Stimulated activated CD8-positive, alpha-beta memory T cell treated with anti-CD3 and anti-CD28 coated beads, Interleukin-15, amount 100 ng/mL, for 24 hours (primary cell): ENCODE measurements at places on chromosomes 2 and 18.

GRCh38 chr18:31506024-31506742, 8.2 kb downstream of the DSG2 start:
- no peak for DNase-seq

- no peak for DNase-seq
These were observed 16.4 kb downstream of the EDAR start for GRCh38 chr2:108972663-108973062.

DNA sequence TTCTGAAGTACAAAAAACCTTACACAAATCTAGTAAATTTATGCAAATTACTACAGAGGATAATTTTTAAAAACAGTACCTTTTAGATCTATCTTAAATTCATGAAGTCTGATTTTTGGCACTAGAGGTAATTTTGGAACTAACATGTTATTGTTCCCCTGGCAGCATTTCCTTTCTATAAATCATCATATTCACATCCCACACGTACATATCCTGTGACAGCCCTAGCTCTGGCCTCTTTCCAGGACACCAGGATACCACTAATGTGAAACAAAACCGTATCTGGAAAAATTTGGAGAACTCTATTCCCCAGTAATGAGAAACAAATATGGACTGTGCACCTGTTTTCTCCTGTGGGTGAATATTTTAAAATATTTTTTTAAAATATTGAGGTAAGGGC, 14.0 kb upstream of the BIRC6 start:
- no peak for DNase-seq

GRCh38 chr2:188607501-188607900, 315.8 kb downstream of the GULP1 start:
- no peak for DNase-seq

- no peak for DNase-seq
These were observed 69.2 kb downstream of the KCTD1 start for GRCh38 chr18:26479065-26479680.

DNA sequence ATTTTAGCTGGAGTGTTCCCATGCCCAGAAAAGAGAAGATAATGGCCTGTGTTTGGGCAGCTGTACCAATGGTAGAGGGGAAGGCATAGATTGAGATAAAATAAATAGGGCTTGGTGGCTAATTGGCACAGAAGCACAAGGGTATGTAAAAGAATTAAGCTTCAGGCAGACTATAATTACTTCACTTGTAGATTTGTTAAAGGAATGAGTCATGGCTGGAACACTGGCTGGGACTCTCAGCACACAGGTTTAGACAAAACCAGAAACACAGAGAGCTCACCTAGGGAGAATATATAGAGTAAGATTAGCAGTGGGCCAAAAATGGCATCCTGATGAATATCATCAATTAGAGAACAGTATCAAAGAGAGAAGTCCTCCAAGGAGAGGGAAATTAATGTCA, 198.3 kb upstream of the FIGN start:
- DNase-seq = no peak

DNA sequence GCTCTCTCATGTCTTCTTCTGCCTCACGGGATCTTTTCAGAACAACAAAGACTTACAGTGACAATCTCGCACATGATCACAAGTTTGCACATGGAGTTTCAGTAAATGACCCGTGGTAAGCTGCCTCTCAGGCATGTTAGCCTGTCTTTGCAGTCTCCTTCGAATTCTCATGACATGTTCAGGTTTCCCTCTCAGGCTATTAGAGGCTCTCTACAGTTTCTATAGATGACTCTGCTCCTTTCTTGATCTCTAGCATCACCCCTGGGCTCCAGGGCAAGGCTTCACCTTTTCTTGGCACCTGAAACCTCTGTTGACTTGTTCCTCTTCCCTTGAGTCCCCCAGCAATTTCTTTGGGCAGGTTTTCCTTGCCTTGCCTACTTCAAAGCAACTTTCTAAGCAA, 23.0 kb downstream of the MPP4 start:
- no peak for DNase-seq

GRCh38 chr2:96526615-96527285, 9.8 kb upstream of the ARID5A start:
- DNase-seq = no peak

DNA sequence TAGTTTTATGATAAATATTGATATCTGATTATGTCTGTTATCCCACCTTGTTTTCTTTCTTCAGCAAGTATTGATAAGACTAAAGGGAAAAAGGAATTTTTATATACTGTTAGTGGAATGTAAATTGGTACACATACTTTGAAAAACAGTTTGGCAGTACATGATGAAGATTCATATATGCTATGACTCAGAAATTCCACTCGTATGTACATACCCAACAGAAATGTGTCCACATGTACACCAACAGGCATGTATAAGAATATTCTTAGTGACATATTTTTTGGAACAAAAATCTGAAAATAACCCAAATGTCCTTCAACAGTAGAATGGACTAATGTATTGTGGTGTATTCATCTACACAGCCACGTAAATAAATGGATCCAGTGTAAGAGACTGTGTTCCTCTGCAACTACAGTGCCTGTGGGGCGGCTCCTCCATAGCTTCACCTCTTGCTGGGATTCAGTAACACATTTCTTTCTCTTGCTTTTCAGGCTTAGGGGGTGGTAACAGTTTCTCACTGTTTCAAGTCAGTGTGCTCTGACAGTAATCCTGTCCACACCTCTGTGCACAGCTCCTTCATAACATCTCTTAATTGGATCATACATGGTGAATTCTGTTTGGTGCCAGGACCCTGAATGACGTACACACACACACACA, 35.5 kb upstream of the ALMS1 start:
- DNase-seq = no peak

DNA sequence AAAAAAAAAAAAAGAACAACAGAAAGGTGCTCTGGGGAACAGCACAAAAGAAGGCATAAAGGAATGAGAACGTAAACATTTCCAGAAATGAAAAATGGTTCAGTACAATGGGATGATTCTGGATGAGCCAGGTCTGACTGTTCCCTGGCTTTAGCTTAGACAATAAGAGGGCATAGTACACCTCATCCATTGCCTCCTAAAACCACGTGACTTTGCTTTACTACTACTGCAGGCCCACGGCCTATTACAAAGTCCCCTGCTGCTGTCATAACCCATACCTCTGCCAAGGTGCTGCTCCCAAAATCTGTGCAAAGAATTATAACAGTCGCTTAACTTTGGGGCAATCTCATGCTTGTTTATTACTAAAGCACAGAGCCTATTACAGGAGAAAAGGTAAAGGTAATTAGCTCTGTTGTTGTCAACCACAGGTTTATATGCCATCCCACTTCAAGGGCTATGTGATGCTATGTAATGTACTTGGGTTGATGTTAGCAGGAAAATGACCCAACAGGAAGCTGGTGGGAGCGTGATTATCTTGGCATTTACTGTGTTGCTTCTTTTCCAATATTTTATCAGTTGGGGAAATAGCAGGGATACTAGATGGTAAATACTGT, 26.8 kb downstream of the STK17B start:
- DNase-seq = no peak

DNA sequence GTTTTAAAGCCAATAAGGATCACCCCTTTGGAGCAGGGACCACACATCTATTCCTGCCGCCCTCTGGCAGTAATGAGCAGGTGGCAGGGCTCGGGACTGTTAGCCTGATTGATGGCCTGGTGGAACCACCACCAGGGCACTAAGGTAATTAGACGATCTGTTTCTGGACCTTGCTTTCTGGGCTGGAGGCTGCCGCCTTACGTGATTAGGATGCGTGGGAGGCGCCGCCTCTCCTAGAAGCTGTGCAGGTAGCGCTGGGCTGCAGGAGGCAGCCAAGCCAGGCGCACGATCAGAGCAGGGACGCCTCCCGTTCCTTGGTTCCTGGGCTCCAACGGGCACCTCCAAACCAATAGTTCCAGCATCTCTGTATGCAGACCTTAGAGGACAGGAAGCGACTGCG, 242.6 kb upstream of the RAB12 start:
- DNase-seq = no peak

DNA sequence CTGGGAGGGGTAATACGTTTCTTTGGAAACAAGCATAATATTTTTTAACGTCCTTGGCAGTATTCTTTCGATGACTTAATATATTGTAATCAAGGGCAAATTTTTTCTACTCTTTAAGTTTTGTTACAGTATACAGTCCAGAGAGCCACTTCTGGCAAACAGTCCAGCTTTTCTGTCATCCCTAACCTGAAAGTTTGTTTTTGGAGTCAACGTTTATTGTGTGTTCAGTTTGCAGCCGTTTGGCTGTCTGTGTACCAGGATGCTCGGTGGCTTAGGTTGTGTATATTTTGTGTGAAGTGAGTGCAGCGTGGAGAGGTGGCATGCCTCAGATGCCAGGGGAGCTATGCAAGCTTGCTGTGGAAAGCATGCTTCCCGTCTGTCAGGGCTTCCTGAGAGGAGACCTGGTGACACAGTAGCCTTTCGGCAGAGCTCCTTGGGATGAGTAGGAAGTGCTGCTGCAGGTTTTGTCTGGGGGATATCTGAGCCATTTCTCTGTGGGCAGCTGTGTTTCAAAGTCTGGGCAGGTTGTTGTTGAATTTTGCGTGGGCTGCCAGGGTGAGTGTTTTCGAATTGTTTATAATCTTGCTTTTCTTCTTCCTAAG, 14.7 kb downstream of the MAP3K20 start:
- no peak for DNase-seq

DNA sequence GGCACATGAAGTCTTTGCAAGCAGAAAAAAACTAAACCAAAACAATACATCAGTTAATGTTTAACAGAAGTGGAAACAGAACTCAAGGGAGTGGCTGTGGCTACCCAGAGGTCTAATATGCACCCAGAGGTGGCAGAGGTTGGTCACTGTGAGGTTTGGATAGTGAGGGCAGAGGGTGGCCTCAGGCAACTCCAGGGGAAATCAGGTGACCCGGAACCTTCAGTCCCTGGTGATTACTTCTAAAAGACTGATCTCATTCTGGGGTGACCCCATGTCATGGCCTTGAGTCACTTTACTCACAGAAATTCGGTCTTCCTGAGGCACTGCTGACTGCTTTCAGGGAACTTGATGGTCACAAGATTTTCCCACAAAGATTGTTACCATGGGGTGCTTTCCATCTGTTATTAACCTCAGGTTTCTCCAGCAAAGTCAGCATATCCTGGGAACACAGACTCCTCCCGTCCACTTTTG, 99.4 kb downstream of the TMEM17 start:
- no peak for DNase-seq

- no peak for DNase-seq
These were observed 262.5 kb downstream of the CDH20 start for GRCh38 chr18:61595615-61596251.

GRCh38 chr2:198297350-198297749, 493.0 kb downstream of the PLCL1 start:
- no peak for DNase-seq

- no peak for DNase-seq
These were observed 265.4 kb downstream of the ZNF385B start for GRCh38 chr2:179596018-179596417.

GRCh38 chr2:23513872-23514793, 129.2 kb downstream of the KLHL29 start:
- DNase-seq = no peak

- DNase-seq = no peak
These were observed 45.6 kb upstream of the ITGAV start for GRCh38 chr2:186544255-186544675.

DNA sequence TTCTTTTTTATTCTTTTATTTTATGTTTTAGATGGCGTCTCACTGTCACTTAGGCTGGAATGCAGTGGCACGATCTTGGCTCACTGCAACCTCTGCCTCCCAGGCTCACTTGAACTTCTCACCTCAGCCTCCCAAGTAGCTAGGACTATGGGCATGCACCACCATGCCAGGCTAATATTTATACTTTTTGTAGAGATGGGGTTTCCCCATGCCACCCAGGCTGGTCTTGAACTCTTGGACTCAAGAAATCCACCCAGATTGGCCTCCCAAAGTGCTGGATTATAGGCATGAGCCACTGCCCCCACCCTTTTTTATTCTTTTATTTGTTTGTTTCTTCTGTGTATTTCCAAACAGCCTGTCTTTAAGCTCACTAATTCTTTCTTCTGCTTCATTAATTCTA, 306.7 kb upstream of the THUMPD2 start:
- no peak for DNase-seq

DNA sequence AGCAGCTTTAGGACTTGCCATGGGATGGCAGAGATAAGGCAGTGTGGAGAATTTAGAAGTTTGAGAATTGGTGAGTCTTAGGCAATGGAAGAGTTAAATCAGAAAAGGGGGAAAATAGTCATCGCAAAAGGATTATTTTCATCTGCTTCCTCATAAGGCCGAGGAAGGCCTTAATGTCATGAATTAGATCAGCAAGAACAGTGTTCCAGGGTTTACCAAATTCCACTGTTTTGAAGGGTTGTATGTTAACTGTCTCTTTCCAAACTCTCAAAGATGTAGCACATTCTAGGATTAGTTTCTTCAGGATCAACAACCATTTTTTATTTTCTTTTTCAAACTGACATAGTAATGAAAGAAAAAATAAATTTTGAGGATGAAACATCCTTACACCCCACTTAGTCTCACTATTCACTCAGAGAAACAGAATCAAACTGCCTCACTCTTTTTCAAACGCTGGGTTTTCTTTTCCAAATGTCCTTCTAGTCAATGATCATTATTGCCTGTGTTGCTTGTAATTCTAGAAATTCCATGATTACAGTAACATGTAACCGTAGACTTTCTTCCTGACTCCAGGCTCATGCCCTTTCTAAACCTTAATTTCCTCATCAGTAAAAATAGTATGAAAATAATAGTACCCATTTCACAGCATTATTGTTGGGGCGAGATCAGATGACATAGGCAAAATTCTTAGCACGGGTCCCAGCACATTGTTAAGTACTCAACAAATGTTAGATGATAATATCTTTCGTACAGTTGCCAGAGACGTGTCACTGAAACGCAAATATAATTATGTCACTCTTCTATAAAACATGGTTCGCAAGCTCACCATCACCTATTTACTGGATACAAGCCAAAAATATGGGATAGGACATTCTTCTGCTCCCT, 23.6 kb downstream of the ZEB2 start:
- DNase-seq = no peak

DNA sequence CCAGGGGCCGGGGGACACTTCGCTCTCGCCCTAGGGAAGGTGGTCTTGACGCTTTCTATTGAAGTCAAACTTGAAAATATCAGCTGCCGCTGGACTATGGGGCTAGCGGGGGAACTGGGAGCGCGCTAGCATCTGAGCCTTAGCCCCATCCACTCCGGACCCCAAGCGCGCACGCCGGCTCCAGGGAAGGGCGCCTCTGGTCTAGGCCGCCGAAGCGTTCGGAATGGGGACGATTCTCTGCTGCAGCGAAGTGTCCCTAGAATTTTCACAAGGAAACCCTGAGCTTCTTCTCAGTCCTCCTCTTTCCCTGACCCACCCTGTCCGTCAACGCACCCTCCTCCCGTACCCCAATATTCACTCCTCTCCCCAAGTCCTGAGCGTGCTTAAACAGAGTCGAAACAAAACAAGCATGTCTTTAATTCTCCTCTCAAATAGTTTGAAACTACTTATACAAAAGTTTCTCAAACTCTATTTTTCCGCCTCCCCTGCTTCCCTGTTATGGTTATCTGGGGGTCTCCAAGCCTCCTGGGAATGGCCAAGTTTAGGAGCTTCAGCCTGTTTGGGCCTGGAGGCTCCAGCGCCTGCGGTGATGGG, 5.0 kb downstream of the RAX start:
- no peak for DNase-seq

- DNase-seq = no peak
These were observed at the start of gene WDSUB1 for GRCh38 chr2:159285929-159286708. Gene WDSUB1, minus strand, starts transcription at chr2:159286703. Its CDS starts 3,634 bp downstream, at chr2:159283069.
